Activated CD4-positive, alpha-beta T cell treated with anti-CD3 and anti-CD28 coated beads, Interleukin-2, Interleukin-4, amounts not matched to agents 100 ng/mL and 50 ng/mL, durations not matched to agents 16 hours and 8 hours (primary cell): ENCODE measurements at places on chromosomes 7 and 10.
A peak's percentile ranks its signal among the peaks of the same experiment; 100 is the strongest.

DNA sequence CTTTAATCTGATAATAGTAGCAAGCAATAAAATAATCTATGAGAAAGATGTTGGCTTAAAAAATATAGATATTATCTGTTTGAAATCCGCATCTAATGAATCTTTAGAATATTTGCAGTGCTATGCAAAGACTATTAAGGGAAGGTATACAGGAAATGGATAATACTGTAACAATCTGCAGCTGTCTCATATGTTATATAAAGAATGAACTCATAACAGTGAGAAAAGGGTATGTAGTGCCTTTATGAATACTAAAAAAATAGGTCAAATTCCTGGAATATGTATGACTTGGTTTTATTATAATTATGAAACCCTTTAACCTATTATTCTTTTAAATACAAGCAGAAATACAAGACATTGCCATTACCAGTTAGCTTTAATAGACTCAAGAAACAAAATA, 105.1 kb upstream of the GPR22 start:
- DNase-seq: no peak

GRCh38 chr7:101232141-101232850, 5.3 kb downstream of the CLDN15 start:
- DNase-seq: no peak

DNA sequence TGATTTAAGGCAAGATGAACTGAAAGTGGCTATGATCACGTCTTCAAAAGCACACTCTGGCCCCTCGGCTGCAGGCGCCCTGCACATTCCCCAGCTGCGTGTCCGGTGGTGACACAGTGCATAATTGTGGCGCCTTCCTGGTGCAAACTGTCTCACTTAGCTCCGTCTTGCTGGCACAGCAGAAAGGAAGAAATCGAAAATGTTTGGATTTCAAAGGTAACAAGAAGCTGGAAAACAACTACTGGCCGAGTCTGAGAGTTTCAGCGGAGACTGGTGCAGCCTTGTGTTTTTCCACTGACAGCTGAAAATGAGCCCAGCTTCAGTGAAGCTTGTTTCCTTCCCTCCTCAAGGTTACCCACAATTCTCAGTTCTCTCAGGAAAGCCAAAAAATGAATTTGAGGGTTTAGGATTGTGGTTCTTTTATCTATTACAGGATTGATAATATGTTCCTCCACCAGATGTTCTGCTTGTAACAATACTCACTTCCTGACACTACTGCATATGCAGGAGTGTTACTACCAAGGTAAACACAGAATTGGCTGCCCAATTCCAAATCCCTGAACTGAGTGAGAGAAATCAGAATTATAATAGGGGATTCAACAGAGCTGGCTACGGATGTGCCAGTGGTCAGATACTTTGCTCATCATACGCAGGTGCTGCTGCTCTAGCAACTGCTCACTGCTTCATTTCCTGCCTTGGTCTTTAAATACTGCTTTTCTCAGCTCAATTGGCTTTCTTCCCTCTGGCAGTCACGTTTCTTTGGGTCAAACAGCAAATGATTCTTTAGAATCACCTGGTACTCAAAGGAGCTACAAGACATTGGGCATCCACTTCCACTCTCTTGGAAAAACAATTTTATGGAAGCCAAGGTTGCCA, 63.7 kb downstream of the TRUB1 start:
- DNase-seq: no peak

DNA sequence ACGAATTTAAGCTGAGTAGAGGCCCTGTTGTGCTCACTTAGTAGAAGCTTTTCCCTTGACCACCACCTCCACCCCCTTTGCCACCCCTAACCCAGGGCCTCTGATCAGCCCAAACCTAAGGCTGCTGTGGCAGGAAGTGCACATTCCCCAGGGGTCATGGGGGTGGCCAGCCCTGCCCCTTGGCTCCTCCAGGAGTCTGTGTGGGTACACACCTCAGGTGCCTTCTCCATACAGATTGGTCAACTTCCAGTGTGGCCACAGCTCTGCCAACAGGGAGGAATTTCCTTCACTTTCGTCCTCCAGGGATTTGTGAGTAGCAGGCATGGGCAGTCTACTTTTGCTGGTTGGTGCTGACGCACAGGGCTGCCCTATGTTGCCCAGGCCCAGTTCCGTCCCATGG, 249.9 kb upstream of the ZNF32 start:
- no peak for DNase-seq

DNA sequence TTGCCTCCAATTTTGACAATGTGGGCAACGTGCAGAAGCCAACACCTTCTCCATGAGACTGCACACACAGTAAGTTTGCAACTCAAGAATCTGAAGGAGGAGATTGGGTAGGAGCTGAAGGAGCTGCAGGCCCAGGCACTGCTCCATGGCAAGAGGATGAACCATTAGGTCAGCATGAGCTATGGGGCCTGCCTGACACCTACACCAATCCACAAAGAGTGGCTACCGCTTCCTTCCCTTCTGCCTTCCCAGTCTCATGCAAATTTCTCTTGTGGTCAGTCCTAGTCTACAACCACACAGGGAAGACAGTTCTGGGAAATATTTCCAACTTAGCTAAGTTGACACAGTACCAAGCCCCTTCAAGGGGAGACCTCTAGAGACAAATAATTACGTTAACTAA, 142.0 kb upstream of the ADO start:
- no peak for DNase-seq

DNA sequence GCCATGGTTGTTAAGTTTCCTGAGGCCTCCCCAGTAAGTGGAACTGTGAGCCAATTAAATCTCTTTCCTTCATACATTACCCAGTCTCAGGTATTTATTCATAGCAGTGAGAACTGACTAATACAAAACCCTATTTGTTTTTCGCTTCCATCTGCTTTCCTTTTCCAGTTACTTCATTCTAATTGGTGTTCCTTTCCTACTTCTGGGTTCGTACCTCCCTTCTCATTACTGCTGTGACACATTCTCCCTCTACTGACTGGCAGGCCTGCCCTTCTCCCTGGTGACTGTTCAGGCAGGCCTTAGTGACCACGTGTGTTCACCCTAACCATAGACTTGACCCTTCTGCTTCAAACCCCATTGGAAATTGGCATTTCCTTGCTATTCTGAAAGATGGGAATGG, 37.7 kb downstream of the MTURN start:
- no peak for DNase-seq

DNA sequence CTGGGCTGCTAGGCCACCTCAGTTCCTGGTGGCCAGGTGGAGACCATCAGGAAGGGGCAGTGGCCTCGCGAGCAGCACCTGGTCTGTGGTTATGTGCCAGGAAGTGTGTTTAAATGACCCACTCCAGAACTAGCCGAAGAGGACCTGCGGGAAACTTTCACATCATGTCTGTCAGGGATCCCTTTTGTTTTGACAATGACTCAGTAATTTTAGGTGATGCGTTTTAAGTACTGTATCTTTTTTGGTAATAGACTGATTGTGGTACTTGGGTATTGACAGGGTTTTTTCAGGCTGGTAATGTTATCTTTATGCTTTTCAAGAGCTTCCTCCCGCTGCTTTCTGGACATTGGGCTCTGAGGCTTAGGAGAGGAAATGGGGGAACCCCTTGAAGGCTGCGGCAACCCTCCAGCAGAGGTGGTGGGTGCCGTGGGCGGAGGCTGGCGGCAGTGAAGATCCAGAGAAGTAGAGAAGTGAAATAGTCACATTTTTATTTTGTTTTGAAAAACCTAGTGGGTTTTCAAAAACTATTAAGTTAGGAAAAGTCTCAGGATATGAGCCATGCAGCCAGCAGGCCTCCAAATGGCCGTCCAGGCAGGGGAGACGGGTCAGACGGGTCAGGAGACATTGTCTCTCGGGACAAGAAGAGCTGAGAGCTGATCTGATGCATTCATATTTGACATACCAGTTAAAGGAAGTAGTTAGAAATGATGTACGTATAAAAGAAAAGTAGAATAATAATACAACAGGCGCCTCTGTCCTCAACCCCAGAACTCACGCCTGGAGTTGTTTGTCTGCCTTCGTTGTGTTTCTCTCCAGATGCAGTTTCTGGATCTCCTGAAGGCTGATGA, 27.7 kb downstream of the PPP2R2D start:
- DNase-seq: peak; percentile 52

GRCh38 chr7:158723714-158724385, 19.2 kb upstream of the NCAPG2 start:
- DNase-seq: no peak

- peak; percentile 28 for DNase-seq
These were observed 53.3 kb upstream of the PPIF start for GRCh38 chr10:79293841-79294581.
